Fibroblast of lung (primary cell): ENCODE measurements at places on chromosomes 3 and 15. TPM values are rescaled to one million over a fixed set of nuclear protein-coding genes. Genes with fewer than 3 reads are reported as not detected.

DNA sequence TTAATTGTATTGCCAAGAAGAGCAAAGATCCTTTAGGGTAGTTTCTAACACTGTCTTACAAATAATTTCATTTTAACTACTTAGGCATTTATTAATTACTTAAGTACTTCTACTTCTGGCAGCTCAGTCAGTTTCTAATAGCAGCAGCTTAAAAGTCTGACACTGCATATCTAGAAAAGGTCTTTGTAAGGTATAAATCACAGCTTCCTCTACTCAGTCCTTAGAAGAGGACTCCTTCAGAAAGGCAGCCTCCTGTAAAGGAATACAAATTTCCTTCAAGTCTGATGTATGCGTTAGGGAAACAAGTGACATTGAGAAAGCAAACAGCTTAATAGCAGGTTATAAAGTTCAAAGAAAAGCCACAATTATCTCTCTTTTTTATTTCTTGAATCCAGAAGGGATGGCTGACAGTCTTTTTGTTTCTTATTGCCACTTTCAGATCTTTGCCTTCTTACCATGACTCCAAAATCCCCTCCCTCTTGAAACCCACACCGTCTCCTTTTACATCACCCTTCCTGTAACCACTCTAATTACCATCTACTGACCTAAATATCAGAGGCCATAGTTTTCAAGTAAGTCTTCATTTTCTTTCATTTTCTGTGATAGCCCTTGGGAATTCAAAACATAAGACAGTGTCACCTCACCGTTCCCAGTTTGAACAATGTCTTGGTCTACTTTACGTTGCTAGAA lies 109.5 kb downstream of the CGGBP1 start:
- H3K4me3 ChIP-seq, result no peak overlapping the region
- no peaks in the 10 kb centered on the region for H3K36me3 ChIP-seq
- H3K4me1 ChIP-seq, result no peaks in the 10 kb centered on the region
- no peak for DNase-seq
- no peak overlapping the region for H3K27ac ChIP-seq

- H3K27me3 ChIP-seq, result peaks cover 2% of the 10 kb centered on the region
- no peaks in the 10 kb centered on the region for H3K36me3 ChIP-seq
- no peak overlapping the region for H3K27ac ChIP-seq
- no peak overlapping the region for H3K4me3 ChIP-seq
- no peak for DNase-seq
Observed at GRCh38 chr3:108021533-108021932, 69.3 kb downstream of the CD47 start.

DNA sequence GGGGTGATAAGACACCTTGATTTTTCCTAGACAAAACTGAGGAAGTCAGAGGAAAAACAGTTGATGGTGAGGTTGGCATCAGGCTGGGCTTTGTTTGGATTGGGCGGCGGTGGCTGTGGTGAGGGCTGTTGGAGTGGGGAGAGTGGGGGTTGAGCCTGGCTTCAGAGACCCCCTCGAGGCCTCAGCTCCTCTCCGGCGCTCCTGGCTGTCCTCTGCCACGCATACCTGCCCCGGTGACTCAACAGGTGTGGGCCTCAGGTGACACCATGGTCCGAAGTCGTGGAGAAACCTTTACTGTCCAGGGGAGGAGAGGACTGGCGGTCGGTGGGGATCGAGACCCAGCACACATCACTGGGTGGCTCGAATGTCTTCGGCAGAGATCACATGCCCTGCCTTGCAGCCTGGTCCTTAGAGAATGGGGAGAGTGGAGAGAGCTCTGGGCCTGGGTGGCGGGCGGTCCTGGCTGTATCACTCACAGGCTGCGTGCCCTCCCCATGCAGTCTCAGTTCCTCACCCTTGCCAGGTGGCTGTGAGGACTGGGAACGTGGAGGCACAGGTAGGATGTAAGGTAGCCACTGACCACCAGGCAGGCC lies 2.6 kb downstream of the APBA2 start:
- H3K36me3 ChIP-seq, result no peaks in the 10 kb centered on the region
- DNase-seq, result no peak
- H3K4me1 ChIP-seq, result peaks cover 4% of the 10 kb centered on the region
- H3K27me3 ChIP-seq, result no peaks in the 10 kb centered on the region
- no peak overlapping the region for H3K4me3 ChIP-seq

EPM2AIP1 gene
- 10.5 and 12.9 TPM in 2 replicates for total RNA-seq

DNA sequence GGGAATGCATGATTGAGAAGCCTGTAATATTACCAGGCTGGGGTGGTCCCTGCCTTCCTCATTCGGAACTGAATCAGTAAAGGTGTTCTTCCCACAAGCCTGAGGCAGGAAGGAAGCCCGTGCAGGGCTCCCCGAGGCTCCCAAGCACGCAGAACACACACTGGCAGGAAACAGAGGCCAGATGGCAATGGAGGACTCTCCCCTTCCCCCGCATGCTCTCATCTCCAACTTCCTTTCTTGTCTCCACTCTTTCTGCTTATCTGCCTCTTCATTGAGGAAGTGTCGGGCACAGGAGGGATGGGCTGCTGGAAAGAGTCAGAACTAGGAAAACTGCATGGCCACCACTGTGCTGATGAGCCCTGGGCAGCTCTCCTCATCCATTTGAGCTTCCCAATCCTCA lies 123.5 kb downstream of the NUP210 start:
- no peak overlapping the region for H3K27ac ChIP-seq
- no peak overlapping the region for H3K4me3 ChIP-seq
- no peaks in the 10 kb centered on the region for H3K36me3 ChIP-seq
